ENCODE measurements at places on chromosomes 2 and 18.
A peak's percentile ranks its signal among the peaks of the same experiment; 100 is the strongest.

DNA sequence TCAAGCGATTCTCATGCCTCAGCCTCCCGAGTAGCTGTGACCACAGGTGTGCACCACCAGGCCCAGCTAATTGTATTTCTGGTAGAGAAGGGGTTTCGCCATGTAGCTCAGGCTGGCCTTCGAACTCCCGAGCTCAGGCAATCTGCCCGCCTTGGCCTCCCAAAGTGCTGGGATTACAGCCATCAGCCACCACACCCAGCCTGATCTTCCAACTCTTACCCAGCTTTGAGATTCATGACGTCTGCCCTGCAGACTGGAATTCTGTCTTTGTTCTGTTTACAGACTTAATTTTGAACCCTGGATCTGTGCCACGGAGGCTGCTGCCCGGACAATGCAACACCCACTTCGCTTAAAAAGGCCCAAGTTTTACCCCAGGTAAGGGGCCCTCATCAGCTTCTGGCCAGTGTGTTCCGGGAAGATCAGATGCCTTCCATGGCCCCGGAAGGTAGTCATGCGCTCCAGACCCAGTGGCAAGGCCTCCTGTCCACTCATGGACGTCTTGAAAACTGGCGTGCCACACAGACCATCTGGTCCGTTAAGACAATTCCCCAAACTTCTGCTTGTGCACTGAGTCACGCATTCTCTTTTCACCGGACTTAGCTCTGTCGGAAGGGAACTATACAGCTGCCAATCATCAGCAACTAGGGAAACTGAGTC, 5.5 kb downstream of the PXDN start:
- no peak for DNase-seq

- DNase-seq = no peak
These were observed 71.2 kb downstream of the MAIP1 start for GRCh38 chr2:200026332-200027230.

DNA sequence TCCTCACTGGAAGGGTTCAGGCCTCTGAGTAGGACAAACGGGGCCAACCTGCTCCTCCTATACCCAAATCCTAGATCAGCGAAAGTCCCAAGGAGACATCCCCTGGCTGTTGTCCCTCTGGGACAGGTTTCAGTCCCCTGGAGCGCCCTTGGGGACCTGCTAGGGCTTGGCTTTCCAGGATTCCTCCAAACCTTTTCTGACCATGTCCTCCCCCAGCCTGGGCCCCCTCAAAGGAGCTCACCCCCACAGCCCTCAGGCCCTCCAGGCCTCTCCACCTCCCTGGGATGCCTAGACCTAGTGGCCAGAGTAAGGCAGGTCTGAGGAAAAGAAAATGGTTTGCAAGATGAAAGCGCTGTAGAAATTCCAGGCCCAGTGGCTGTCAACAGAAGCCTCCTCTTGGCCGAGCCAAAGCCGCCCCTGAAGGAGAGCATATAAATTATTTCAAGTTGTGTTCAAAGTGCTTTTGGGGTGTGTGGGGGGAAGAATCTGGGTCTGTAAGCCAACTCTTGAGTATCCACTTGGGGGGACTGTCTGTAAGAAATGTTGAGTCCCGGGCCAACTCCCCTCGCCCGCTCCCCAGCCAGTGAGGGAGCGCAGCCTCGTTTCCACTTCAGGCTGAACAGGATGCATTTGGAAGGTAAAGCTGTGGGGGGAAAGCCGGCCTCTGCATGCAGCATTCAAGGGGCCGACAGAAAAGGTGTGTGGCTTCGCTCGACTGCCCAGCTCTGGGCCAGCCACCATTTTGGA, 158.6 kb downstream of the DYSF start:
- DNase-seq = no peak

GRCh38 chr18:48660346-48661228, 121.8 kb downstream of the CTIF start:
- DNase-seq = no peak

GRCh38 chr2:113092864-113093612, 25.3 kb downstream of the IL1F10 start:
- DNase-seq = no peak

DNA sequence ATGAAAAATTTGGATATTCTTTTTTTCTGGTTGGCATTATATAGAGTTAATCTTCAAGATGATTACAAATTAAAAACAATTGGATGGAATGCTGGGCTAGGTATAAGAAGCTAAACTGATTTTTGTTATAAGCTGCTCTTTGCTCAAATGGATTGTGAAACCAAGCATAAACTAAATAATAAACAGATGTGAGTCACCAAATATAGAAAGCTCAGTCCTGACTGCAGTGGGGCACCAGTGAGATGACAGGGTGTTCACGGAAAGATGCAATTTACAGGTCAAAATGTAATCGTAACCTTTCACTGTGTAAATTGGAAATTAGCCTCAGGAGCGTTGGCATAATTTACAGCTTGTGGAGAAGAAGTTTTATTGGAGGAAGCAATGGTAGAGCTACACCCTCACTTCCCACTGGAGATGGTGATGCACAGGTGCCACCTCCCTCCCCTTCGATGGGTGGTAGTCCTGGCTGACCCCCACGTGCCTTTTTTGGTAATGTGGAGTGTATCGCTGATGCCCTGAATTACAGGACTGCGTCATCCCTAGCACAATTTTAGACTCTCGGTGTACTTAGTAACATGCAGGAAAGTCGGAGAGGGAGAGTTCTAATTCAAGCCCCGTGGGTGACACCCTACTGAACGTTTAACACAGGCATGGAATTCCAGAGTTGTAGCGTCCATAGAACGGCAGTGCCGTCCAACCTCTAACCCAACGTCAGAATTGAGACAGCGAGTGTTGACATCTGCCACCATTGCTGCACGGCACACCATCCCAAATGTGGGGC, 73.9 kb upstream of the NFATC1 start:
- no peak for DNase-seq

DNA sequence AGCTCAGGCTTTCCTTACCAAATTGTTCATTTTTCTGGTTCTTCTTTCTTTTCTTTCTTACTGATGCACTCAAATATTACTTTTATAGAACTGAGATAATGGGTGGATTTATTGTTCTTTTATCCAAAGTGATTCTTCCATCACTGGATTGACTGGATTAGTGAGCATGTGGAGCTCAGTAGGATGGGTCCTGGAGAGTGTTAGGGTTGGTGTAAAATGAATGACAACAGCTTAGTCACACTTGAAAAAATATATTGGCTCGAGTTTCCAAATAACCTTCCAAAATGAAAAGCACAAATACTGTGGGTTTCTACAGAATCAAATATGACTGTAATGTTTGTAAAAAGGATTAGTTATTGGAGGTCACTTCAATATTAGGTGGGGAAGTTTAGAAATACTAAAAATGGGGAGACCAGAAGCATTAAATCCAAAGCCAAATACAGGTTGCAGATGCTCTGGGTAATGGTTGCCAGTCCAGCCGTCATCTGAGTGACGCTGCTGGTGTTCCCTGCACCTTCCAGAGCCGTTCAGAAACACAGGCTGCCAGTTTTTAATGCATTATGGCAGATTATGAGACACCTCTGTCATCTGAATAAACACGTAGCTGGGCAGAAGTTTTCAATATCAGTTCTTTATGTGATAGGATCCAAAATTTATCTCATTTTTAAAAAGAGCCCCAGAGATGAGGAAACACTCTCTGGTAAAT, 294.8 kb upstream of the NRP2 start:
- no peak for DNase-seq

DNA sequence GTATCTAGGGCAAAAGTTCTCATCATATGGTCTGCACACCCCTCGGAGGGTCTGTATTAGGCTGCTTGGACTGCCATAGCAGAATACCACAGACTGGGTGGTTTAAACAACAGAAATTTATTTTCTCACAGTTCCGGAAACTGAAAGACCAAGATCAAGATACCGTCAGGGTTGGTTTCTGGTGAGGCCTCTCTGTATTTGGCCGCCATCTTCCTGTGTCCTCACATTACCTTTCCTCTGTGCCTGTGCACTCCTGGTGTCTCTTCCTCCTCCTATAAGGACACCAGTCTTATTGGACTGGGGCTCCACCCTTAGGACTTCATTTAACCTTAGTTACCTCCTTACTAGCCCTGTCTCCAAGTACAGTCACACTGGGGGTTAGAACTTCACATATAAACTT, 132.5 kb downstream of the NCOA1 start:
- no peak for DNase-seq

GRCh38 chr2:237124820-237125219, 39.1 kb downstream of the COPS8 start:
- no peak for DNase-seq

- DNase-seq = peak; percentile 5
These were observed 121.4 kb upstream of the CCDC195 start for GRCh38 chr2:224837558-224837957.

- DNase-seq = no peak
These were observed 212.9 kb downstream of the CYP26B1 start for GRCh38 chr2:71934595-71935261.

DNA sequence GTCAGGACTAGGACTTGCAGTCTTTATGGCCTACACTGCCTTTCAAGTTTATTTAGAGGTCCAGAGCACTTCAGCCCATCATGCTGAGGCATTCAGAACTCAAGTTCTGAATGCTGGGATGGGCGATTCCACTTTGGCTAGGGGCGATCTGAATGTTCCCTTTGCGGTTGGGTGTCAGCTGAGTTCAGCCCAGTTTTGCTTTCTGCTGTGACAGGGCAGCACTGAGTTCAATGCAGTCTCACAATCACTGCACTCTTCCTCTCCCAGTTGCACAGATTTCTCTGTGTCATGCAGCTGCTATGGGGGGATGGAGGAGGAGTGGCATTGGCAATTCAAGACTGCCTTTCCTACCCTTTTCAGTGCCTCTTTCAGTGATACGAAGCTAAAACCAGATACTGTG, 1232.0 kb upstream of the FAM98A start:
- no peak for DNase-seq

DNA sequence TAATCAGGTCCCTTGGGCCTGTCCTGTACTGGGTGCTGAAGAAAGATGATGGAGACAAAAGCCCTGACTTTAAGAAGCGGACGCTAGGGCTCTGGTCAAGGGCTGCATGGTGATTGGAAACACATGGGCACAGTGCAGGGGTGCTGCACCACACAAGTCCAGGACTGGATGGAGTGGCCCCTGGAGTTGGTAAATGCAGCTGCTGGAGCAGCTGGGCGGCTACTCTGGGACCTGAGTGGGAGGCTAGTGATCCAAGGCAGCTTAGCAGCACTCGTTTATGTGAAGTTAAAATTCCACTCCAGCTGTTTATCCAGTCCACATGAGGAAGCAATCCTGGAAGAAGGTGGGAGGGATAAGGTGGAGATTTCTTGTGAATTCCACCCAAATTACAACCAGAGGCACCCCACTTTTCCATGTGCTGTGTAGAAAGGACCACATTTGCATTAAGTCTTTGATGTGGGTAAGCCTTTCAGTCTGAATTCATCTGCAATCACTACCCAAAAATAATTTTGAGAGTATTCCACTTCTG, 24.9 kb downstream of the MERTK start:
- DNase-seq = no peak

DNA sequence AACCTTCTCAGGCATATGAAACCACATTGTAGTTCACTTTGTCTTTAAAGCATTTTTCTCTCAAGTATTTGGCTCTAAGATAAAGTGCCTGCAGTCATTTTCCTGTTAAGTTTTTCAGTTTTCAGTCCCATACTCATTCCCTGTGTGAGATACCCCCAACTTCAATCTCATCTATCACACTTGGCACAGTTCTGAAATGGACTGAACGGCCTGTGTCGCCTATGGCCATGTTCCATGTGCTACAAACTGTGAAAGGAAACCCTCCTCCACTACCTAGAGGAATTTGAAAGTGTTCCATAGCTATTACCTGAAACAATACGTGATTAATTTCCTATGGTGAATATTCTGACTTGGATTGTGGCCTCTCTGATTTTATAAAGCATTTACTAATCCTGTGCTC, 319.1 kb downstream of the CTNNA2 start:
- DNase-seq = no peak

DNA sequence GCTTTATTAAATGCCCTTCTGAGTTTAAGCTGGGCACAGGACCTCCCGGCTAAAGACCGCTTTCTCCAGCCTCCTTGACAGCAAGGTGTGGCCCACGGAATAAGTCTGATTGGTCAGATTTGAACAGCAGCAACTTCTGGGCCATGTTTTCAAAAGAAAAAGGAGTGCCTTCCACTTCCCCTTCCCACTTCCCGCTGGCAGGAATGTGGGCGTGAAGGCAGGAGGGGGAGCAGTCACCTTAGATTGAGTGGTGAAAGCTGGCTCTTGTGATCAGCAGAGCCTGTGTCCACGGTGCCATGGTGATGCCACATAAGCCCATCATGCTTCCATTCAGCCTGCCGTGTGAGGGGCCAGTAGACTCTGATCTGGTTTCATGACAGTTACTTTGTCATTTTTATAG, 136.6 kb upstream of the GLI2 start:
- DNase-seq = no peak

DNA sequence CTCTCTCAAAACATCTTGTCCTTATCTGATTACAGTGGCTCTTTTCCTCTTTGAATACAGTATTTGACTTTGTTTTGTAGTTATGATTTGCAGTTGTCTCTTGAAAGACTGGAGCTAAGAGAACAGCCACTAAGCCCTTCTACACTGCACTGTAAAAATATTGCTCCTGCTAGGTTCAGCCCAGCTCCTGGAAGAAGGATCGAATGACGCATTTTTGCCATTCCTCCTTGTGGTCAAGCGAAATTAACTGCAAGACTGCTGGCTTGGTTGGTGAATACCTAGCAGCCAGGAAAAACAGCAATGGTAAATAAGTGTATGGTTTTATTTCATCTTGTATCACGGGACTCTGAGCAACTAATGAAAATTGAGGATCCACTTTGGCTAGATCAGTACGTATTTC, 407.8 kb upstream of the CDH2 start:
- no peak for DNase-seq

DNA sequence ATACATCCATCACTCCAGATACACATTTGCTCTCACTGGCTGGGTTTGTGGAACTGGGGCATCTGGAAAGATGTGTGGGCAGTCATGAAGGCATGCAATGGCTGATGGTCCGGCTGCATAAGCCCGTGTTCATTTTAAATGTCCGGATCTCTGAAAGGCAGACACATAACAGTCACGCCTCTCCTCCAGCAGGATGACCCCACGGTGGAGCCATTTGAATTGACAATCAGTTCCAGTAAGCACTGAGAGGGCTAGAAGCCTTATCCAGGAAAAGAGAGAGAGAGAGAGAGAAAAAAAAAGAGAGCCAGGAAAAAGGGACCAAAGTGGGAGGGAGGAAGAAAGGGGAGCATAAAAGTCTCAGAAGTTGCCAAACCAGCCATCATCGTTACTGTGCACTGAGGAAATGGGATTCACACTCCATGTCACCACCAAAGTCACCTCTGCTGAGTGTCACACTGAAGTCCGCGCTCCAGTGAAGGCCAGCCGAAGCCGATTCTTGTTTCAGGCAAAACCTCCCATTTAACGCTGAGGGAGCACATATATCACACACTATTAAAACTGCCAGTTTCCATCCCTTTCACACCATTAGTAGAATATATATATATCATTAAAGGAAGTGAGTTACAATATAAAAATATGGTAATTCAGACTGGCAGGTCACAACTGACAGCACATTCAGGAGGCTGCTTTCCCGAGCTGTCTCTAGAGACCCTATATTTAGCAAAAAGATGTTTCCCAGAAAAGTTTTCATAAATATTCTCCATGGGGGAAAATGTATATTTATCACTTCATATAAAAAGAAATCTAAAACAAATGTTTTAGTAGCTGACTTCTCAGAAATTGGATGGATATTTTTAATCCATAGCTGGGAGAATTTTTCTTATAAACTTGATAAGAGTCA, 142.0 kb downstream of the ACTR3 start:
- DNase-seq = no peak

All from activated CD4-positive, alpha-beta T cell treated with anti-CD3 and anti-CD28 coated beads, Interleukin-10, Interleukin-2, amounts not matched to agents 100 ng/mL and 50 ng/mL, durations not matched to agents 16 hours and 8 hours (primary cell).